ENCODE measurements at places on chromosomes 6 and 20.

DNA sequence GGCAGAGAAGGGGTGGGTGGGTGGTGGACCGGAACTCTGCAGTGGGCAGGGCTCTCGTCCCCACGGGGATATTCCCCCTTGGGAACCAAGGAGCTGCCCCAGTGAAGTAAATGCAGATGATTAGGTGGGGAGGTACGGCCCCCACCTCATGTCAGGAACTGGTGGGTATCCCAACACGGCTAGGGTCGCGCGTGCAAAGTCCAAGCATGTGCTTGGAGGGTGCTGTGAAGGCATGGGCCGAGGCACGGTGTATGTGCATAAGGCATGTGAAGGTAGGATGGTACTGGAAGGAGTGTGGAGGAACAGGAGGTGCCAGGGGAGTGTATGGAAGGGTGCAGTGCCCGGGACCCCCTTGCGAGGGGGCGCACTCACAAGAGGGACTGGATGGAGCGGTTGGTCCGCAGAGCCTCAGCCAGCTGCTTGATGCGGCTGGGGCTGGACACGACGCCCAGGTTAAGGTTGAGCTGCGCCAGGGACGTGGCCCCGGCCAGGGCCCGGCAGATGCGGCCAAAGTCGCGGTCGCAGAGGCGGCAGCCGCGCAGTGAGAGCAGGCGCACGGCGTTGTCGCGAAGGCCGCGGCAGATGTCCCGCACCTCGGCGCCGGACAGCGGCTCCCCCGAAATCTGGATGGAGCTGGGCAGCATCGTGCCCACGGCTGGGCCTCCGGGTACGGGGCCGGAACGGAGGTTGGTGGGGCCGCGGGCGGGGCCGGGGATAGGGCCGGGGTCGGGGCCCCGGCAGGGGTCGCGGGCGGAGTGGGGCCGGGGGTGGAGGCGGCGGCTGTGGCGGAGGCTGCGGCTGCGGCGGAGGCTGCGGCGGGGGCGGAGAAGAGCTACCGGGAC is 783 bp downstream of the LRRC73 start:
- no peak for DNase-seq

- DNase-seq: no peak
Observed at GRCh38 chr20:8744228-8744844, 324.6 kb upstream of the PLCB4 start.

GRCh38 chr6:26105842-26106241 is 18.6 kb downstream of the HFE start:
- no peak for DNase-seq

DNA sequence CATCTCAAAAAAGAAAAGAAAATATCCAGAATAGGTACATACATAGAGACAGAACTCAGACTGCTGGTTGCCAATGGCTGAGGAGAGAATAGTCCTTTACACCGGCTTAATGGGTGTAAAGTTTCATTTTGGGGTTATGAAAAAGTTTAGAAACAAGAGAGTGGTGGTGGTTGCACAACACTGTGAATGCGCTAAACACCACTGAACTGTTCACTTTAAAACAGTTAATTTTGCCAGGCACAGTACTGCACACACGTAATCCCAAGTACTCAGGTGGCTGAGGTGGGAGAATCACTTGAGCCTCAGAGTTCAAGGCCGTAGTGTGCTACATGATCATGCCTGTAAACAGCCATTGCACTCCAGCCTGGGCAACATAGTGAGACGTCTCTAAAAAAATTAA is 7.6 kb downstream of the ILRUN start:
- no peak for DNase-seq

- DNase-seq: no peak
Observed at GRCh38 chr6:30886897-30887255, 2.6 kb downstream of the DDR1 start.

DNA sequence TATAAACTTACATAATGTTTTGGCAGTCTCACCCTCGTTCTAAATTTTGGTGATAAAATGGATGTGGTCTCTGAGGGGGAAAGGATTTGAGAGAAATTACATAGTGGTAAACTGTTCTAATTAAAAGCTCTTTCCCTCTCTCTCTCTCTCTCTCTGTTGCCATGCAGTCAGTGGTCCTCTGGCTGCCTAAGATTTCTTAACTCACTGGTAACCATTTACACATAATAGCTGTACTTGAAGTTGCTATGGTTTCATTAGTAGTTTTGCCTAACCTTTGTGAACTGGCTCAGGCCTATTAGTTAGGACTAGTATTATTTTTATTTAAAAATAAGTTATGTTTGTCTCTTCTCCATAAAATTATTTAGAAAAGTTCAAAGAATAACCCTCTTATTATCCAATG is 42.0 kb downstream of the MAPK14 start:
- no peak for DNase-seq

- DNase-seq: no peak
Observed at GRCh38 chr20:22557403-22558276, 26.7 kb downstream of the FOXA2 start.

DNA sequence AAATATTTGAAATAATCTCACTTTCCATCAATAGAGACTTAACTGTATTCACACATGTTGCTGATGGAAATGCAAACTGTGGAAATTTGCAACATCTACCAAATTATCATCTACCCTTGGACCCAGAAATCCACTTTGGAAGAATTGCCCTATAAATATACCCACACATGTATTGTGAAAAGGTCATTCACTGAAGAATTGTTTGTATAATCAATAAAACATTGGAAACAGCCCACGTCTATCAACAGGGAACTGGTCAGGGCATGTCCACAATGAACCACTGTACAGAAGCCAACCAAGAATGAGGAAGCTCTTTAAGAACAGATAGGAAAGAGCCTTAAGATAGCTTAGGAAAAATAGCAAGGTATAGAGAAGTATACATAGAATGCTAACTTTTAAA is 36.2 kb downstream of the PXDC1 start:
- DNase-seq: no peak

- no peak for DNase-seq
Observed at GRCh38 chr6:84432619-84433018, 205.2 kb upstream of the CEP162 start.

GRCh38 chr20:17863209-17863576 is 105.4 kb downstream of the SNX5 start:
- DNase-seq: no peak

DNA sequence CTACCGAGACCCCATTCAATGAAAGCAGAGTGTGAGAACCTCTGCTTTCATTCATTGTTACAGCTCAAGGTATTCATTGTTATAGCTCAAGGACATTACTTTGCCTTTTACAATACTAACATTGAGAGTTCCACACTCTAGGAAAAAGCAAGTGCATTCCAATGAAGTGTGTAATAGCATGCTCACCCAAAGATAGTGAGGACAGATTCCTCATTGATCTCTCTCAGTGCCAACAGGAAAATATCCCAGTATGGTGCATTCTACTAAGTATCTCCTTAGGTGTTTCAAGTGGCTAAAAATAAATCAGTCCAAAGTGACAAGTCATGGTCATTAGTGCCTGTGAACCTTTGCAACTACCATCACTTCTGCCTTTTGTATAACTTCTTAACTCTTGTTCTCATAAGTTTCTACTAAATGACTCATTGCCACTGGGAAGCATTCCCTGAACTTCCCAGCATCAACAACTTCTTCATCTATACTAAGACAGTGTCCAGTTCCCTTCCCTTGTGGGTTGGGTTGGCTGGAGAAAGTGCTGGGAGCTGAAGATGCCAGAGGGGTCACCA is 140.7 kb upstream of the STXBP5 start:
- DNase-seq: no peak

DNA sequence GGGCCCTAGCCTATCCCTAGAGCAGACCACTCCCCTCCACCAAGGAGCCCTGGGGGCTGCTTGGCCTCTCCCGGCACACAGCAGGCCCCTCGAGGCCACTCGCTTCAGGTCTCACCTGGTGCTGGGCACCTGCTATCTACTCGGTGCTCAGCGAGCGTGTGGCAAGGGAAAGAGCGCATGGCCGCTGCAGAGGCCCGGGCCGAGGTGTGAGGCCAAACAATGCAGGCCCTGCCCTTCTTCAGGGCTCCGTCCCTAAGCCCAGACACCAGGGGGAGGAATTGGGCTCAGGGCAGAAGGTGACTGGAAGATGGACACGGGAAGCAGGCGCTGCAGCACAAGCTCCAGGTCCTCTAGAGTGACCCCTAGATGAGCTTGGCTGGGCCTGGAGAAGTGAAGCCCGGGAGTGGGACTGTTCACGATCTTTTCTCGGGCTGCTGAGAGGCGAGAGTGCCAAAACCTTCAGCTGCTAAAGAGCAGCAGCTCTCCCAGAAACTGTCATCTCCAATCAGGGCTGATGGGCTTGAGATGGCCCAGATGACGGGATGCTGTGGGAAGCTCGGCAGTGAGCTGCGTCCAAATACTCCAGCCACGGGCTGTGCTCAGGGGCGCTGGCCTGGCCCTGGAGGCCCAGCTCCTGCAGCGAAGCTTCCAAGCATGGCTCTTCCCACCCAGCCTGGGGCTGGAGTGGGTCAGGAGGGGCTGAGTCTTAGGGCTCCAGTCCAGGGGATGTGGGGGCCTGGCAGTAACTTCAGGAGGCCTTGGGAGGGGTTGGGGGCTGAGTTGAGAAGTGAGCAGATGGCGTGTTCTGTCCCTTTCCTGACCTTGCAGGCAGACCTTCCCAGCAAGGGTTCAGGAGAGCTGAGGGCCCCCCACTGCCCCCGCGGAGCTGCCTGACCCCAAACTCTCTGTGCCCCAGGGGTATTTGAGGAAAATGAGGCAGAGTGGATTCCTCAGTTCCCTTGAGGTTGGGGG is 43.7 kb downstream of the APCDD1L start:
- DNase-seq: peak; percentile 100

GRCh38 chr20:24873025-24873620 is 75.9 kb upstream of the CST7 start:
- DNase-seq: peak; percentile 63

- no peak for DNase-seq
Observed at GRCh38 chr6:11042025-11042749, 1.9 kb downstream of the ELOVL2 start.

GRCh38 chr6:2129182-2129621 is 116.2 kb downstream of the GMDS start:
- no peak for DNase-seq

- DNase-seq: no peak
Observed at GRCh38 chr6:110432285-110432900, 17.0 kb upstream of the DDO start.

DNA sequence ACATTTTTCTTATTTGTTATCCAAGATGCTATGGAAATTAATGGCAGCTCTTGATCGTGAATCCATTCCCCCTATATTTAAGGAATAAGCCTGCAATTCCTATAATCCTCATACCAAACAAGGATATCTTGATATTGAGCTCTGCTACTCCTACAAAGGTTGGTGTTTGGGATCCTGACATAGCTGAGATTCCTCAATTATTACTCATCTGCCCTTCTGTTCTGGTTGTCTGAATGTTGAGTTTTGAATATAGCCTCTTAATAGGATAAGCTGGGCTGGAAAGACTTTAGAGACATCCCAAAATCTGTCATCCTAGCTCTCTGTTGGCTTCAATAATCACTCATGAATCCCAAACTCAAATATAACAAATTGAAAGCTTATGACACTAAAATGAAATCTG is 49.9 kb downstream of the CLIC5 start:
- DNase-seq: no peak

GRCh38 chr6:116400328-116400727 is 29.6 kb downstream of the DSE start:
- DNase-seq: no peak

DNA sequence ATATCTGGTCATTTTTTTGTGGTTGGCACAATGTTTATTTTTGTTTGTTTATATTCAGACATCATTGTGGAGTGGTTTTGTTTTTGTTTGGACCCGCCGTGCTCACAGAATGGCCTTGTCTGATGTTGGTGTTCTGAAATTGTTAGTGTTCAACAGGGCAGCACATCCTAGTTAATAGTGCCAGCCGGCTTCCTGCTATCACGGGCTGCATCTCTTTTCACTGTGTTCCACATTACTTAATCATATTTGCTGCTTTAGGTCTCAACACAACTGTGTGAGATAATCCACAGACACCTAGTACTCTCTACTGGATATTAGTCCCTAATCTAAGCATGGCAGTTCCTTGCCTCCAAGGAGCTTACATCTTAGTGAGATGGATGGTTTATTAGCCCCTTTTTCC is 2.8 kb upstream of the EIF2S2 start:
- DNase-seq: peak; percentile 74

- no peak for DNase-seq
Observed at GRCh38 chr6:110322874-110323242, 35.3 kb downstream of the METTL24 start.

DNA sequence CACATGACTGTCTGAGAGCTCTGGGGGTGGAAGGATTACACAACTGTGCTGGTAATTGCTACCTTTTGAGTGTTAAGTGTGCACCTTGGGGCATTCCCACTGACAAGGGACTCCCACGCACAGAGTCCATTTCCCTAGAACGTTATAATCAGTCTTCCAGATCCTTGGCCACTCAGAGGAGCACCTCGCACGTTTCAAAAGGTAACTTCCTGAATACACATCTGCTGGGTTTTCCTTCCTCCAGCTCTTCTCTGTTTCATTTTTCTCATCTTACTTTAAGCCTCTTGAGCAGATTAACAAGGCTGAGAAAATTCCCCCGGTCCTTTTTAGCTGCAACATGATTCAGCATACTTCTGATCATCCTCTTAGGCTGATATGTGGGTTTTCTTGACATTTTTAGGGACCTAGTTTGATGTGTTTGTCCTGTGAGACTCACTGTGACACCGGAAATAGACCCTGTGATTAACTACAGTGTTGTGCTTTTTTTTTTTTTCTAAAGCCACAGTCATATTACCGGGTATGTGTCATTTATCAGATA is 98.4 kb upstream of the DUSP22 start:
- no peak for DNase-seq

- DNase-seq: no peak
Observed at GRCh38 chr6:45997875-45998506, 17.7 kb downstream of the CLIC5 start.

DNA sequence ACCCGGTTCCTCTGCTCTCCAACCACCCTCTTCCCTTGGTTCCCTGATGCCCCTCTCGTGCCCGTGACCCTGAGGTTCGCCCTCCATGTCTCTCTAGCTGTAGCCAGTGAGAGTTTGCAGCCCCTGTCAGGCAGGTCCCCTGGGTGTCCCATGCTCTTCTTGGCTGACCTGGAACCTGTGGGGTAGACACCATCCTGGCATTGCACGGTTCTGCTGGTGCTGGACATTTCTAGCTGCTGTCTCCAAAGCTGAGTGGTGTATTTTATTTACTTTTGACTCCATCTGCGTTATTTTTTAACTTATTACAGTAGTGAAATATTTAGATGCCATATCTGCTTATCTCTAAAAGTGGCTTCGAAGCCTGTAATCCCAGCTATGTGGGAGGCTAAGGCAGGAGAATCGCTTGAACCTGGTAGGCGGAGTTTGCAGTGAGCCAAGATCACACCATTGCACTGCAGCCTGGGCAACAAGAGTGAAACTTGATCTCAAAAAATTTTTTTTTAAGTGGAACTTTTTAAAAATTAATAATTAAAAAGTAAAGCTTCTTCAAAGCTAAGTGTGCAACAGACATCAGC is 12.5 kb downstream of the ENTPD6 start:
- no peak for DNase-seq

DNA sequence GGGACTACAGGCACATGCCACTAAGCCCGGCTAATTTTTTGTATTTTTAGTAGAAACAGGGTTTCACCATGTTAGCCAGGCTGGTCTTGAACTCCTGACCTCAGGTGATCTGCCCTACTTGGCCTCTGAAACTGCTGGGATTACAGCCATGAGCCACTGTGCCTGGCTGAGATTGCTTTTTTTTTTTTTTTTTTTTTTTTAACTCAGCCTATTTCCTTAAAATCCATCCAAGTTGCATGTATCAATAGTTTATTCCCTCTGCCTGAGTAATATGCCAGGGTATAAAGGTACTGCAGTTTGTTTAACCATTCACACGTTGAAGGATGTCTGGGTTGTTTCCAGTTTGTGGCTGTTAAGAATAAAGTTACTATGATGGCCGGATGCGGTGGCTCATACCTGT is 10.7 kb downstream of the SLX4IP start:
- no peak for DNase-seq

Measured in SK-N-DZ (cell line).